CD4-positive, alpha-beta T cell treated with Interleukin-17A for 4 hours (primary cell): ENCODE measurements at places on chromosomes 6 and 20.

- DNase-seq: no peak
Observed at GRCh38 chr6:56388415-56388755, 141.0 kb upstream of the COL21A1 start.

DNA sequence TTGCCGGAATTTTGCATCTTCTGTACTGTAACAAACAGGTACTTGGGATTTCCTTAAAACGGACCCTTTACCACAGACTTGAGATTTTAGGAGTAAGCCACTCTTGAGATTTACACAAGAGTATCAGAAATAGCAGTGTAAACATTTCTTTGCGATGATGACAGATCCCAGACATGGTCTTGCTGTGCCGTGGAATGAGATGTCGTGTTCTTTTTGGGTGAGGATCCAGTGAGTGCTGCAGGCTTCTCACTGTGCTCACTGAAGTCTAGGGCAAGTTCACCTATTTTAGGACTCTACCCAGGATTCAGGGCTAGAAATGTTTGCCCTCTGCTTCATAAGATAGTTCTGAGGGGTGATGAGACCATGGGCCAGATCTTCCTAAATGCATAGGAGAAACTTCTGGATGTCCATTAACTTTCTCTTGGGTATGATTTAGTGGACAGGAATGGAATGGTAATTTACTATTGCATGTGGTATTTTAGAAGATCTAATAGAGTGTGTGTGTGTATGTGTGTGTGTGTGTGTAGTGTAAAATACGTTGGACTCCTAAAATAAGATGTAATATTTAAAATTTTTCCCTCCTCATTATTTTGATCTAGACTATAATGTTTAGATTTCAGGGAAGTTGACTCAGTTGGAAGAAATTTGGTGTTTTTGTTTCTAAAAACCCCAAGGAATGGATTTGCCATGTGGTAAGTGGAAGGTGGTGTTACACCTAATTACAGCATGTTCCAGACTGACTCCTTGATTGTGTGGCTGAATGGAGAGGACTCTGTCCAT lies 8.5 kb downstream of the LRRC1 start:
- DNase-seq: no peak

DNA sequence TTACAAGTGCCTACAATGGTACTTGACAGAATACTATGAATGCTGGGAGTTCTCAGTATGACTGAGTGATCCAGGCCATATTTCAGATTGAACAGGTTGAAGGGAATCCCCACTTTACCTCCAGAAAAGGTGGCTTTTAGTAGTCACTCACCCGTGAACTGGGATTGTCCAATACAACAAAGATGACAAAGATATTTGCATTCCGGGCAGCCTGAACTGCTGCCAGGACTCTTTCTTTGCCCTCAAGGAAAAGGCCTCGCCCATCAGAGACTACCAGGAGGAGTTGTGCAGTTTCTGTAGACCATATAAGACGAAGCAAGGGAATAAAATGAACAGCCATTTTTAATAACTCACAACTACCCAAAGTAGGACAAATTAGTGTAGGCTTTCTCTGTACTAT lies 6.3 kb upstream of the LYRM2 start:
- DNase-seq: no peak

DNA sequence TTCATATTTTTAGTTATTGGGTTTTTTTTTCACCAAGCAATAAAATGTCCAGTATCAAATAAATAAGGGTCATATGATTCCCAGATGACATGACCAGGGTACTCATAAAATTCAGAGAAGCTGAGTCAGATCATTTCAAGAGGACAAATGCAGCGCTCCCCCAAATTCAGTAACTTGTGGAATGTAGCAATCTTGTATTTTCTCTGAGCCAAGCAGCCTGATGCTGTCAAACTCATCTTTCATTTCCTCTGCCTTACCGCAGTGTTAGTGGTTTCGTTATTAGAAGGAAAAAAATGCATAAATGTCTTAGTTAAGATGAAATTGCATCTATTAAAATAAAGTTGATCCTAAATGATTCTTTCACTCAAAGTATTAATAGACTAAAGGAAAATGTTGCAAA lies 57.8 kb upstream of the EDN1 start:
- DNase-seq: no peak

- DNase-seq: no peak
Observed at GRCh38 chr20:13765299-13765698, 19.4 kb downstream of the ESF1 start.

GRCh38 chr6:30441171-30441570 lies 48.1 kb upstream of the HLA-E start:
- DNase-seq: no peak

DNA sequence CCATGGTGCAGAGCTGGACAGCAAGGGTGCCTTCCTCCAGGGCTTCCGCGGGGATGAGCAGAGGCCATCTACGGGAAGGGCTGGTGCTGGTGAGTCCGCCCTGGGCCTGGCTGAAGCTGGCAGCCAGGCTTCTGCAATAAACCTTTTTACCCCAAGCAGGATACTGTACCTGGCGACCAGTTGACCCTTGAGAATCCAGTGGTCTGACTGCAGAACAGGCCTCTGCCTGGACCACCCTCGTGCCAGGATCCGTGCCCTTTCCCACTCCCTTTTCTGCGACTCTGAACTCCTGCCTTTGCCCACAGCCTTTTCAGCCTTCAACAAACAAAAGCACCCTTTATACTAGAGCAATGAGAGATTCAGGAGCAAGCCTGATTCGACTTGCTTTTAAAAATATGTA lies 18.9 kb downstream of the CDH26 start:
- DNase-seq: no peak

- no peak for DNase-seq
Observed at GRCh38 chr6:168525926-168526630, 85.1 kb downstream of the SMOC2 start.
